ENCODE measurements at places on chromosomes 1 and 21.

DNA sequence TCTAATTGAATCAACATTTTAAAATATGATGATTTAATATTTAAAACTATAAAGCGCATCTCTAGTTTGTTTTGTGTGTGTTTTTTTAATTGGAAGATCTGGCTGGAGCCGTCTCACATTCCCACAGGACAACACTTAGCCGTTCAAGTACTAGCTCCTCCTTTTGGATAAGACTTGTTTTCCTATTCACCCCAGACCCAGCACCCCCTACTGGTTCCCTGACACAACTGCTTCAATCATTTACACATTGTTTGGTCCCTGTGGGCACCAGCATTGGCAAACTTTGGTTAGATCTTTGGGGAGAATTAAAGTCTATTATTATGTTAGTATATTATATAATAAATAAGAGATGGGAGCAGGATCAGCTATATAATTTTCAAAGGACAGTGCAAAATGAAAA lies 34.5 kb downstream of the TYW3 start:
- DNase-seq, result peak; percentile 55

GRCh38 chr1:82299656-82300055 lies 498.9 kb downstream of the ADGRL2 start:
- no peak for DNase-seq

GRCh38 chr21:21715266-21715969 lies 717.2 kb downstream of the NCAM2 start:
- DNase-seq, result peak; percentile 87

- no peak for DNase-seq
Observed at GRCh38 chr1:30893776-30894507, 14.6 kb downstream of the SDC3 start.

DNA sequence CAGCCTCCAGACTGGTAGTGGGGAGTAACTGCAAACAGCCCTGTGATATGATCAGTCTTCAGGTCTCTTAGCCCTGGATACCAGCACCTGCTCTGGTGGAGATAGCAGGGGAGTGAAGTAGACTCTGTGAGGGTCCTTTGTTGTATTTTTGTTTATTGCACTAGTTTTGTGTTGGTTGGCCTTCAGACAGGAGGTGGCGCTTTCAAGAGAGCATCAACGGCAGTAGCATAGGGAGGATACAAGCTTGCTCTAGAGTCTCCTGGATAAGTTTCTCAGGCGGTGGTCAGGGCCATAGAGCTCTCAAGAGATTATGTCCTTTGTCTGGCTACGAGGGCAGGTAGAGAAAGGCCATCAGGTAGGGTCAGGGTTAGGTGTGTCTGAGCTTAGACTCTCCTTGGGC lies 116.4 kb downstream of the USH2A start:
- no peak for DNase-seq

GRCh38 chr1:107309962-107310361 lies 169.1 kb downstream of the NTNG1 start:
- DNase-seq, result no peak

DNA sequence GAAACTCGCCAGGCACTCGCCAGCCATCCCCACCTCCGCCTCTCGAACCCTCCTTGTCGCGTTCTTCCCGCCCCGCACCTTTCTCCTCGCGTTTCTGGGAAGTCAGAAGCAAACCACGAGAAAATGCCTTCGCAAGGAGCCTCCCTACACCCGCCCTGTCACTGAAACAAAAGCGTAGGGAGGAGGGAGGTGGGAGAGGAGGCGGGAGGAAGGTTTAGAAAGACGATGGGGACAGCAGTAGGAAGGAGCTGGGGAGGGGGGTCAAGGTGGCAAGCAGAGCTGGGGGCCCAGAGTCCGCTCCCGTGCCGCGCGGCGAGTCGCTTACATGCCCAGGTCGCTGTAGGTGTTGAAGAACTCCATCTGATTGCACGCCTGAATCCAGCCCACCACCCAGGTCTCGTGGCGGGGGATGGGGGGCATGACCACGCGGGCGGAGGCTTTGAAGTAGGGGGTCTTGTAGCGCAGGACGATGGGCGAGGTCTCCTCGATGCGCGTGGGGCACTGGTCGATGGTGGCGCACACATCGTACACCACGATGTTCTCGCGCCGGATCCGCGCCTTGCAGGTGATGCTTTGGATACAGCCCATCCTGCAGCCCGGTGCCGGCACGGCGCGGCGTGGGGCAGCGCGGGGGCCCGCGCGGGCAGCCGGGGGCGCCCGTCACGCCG lies 1.0 kb downstream of the FAM78B start:
- DNase-seq, result peak; percentile 11

DNA sequence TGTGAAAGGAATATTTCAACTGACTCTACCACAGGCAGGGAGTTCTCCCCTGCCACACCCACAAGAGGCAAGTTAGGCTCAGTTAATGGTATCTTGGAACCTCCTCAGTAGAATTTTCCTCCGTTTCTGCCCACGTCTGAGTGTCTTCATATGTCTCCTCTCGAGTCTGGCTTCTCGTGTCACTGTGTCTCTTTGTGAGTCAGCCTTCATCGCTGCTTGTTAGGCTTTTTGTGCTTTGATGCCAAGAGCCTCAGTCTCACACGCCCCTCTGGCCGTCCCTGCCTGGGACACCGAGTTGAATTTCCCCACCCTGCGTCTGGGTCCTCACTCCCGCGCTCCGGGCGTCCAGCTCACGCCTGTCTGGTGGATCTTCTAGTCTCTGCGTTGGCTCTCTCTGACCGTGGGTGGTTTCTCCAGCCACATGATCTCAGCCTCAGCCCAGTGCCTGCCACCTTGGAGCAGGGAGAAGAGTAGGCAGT lies 125.7 kb upstream of the GADD45A start:
- peak; percentile 62 for DNase-seq

DNA sequence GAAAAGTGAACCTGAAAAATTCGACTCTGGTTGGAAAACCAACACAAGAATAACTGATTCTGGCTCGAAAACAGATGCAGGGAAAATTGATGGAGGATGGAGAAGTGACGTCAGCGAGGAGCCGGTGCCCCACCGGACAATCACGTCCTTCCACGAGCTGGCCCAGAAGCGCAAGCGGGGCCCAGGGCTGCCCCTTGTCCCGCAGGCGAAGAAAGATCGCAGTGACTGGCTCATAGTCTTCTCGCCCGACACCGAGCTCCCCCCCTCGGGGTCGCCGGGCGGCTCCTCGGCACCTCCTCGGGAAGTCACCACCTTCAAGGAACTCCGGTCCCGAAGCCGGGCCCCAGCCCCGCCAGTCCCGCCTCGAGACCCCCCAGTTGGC lies 1.9 kb downstream of the RUSC1 start:
- peak; percentile 56 for DNase-seq

DNA sequence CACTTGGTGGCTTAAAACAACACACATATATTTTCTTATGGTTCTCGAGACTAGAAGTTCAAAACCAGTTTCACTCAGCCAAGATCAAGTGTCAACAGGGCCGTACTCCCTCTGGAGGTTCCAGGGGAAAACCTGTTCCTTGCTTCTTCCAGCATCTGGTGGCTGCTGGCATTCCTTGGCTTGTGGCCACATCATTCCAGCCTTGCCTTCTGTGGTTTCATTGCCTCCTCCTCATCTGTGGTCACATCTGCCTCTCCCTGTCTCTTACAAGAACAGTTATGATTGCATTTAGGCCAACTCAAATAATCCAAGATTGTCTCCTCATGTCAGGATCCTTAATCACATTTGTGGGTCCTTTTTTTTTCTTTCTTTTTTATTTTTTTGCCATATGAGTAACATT lies 240.7 kb upstream of the HOOK1 start:
- DNase-seq, result peak; percentile 95

DNA sequence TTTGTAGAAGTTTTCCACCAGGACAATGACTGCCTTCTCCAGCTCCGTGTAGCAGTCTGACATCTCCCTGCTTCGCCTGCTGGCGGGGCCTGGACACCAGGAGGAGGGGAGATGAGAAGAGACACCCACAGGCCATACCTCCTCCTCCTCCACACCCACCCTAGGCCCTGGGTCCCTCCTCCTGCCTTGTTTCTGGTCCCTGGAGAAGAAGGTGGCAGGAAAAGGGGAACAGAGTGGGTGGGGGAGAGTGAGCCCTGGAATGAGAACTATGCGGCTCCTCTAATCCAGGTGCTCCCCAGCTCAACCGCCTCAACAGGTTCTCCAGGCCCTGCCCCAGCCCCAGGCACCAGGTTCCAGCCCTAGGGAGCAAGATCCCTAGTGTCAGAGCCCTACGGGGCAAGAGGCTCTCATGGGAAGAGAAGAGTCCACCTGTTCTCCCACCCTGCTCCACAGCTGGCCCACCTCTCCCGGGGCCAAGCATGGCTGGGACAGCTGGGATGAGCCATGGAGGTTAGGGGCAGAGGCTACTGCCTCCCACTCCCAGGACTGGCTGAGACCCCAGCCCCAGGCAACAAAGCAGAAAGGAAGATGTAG lies 4.8 kb downstream of the S100A16 start:
- no peak for DNase-seq

GRCh38 chr1:3313576-3313950 lies 140.9 kb upstream of the ARHGEF16 start:
- peak; percentile 90 for DNase-seq

DNA sequence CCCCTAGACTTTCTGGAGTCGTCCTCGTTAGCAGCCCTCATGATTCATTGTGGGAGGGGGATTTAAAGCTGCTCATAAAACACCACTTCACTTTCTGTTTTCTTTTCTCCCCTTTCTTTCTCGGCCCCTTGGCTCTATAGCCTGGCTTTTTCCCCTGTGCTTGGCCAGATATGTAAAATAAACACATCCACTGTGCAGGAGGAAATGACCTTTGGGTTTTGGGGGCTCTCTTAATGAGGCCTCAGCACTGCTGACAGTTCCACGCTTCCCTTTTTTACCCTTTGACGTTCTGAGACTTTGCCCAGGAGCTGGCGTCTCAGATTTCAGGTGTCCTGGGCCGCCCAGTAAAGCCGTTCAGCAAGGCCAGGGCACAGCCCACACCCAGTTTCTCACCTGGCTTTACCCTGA lies 65.7 kb downstream of the RUNX3 start:
- DNase-seq, result no peak

Data from fibroblast of mammary gland (primary cell).